ENCODE measurements at places on chromosomes 11 and 22. TPM values are rescaled to one million over a fixed set of nuclear protein-coding genes. Genes with fewer than 3 reads are reported as not detected.

The VPREB1 gene
- not detected for total RNA-seq

The KCNJ1 gene
- total RNA-seq: not detected

The ZNF74 gene
- 8.2 TPM for total RNA-seq

The SLC22A25 gene
- not detected for total RNA-seq

The KLHL35 gene
- 2.5 TPM for total RNA-seq

The C11orf71 gene
- total RNA-seq: 3.2 TPM

The HBG1 gene
- total RNA-seq: not detected

GRCh38 chr11:19820100-19820499 lies 107.5 kb downstream of the NAV2 start:
- no peak for DNase-seq

GRCh38 chr11:59960502-59961381 lies 3.1 kb upstream of the OOSP4A start:
- DNase-seq: no peak

GRCh38 chr22:50621356-50621880 lies 6.5 kb downstream of the ARSA start:
- DNase-seq: no peak

DNA sequence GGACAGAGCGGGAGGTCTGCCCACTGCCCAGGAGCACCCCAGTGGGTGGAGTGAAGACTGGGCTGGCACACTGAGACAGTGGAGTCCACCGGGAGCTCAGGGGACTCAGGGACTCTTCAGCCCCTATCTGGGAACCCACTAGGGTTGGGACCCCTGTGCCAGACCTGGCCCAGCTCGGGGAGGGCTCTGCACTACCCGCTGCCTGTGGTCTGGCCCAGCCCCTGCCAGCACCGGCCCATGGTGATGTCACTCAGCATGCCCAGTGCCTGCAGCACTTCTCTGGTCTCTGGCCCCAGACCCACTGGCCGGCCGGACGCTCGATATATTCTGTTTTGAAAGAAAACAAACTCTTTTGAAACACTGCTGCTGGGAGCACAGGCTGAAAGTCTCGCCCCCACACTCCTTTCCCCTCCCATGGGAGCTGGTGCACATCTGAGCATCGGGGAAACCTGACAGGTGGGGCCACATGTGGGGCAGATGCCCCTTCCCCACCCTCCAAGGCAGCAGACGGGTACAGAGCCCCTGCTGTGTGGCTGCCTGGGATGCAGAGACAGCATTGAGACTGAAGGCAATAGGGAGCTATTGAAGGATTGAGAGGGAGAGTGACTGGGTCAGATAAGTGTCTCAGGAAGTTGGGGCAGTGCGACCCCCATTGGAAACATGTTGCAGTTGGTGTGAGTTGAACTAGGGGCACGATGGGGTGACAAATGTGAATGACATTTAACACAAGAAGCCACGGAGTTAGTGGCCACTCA lies 62.9 kb downstream of the MYEOV start:
- DNase-seq: no peak

Measured in uterus (tissue), 4 donors.